ENCODE measurements at places on chromosomes 6 and 20.
A peak's percentile ranks its signal among the peaks of the same experiment; 100 is the strongest.

GRCh38 chr6:56866917-56867522, 87.9 kb upstream of the BEND6 start:
- DNase-seq, result no peak

DNA sequence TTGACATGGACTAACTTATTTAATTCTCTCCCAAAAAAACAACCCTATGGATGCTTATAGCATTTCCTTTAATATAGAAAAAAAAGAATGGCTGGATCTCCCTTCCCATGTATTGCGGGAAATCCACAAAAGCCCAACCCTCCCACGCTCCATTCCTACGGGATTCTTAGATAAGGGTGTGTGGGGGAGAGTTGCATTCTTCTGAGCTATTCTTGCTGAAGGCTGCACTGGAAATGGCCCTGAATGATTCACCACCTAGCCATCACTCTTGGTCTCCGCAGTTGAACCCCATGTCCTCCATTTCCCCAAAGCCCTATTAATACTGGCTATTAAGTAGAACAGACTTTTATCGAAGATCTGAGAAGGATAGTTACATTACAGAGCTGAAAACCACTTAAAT, 41.9 kb upstream of the ADGRF5 start:
- DNase-seq, result no peak

DNA sequence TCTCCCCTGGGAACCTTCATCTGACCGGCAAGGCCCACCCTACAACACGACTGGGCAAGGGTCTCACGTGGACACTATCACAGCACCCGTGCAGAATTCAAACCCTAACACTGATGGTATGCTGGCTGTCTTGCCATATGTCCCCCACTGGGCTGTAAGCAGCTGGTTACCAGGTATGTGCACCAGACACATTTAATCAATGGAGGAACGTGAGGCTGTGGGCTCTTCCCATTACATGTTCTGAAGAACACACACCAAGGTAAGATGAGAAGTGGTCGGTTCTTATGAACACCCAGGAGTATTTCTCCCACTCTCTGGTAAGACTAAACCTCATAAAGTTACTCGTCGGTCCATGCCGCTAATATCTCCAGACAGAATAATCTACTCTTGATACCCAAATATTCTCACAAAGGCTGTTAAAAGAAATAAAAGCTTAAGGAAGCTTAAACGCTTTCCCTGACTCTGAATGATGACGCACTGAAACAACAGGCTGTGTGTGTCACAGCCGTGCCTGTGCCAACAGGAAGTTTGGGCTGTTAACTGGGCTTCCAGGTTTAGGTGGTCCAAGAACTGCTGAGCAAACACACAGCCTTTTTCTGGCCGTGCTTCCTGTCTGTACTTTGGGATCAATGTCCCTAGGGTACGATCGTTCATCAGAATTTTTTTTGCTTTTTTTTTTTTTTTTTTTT, 75.3 kb downstream of the SLC23A2 start:
- DNase-seq, result peak; percentile 85

- DNase-seq, result no peak
These were observed 553.5 kb downstream of the PKHD1 start for GRCh38 chr6:51533962-51534361.

DNA sequence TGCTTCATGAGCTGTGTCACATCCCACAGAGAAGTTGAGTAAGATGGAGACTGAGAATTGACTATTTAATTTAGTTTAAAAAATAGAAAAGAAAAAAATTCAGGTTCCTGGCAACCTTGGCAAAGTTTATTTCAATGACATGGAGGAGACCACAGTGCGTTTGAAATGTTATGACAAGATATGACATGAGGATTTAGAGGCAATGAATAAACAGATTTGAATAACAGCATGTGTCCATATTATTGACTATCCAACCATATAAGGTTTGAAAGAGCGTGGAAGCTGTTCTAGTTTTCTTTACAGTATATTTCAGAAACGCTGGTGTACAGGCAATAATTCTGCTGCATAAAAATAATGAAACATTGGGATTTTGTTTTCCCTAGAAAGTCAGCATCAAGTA, 303.9 kb downstream of the SMOC2 start:
- no peak for DNase-seq

DNA sequence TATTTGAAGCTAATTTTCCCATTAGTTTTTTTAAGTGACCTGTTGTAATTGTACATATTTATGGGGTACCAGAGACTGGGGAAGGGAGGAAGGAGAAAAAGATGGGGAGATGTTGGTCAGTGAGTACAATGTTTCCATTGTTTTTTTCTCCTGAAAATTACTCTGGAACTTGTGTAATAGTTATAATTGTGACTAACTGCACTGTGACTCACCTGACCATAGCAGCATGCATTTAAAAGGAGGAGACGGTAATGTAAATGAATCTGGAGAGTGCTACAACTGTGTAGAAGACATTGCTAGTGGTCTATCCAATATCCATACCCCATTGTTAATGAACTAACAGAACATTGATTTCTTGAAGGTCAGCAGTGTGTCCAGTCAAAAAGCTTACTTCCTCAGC, 133.4 kb downstream of the RFPL4B start:
- DNase-seq, result no peak

- no peak for DNase-seq
These were observed 64.7 kb downstream of the ARHGAP18 start for GRCh38 chr6:129645106-129645829.

DNA sequence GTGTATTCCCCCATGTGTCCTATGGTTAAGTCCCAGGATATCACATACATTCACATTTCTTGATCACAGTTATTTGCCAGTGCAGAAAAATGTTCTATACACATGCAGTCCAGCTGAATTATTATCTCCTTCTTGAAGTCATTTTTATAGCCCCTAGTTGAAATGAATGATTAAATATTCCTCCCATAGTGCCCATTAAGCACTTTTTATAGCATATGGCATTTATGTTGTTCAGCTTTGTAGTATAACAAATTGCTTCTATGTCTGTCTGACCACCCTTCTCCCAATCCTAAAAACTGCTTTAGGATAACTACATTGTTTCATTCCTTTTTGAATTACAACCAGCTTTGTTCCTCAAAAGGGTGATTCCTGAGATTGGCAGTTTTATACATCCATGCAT, 123.5 kb downstream of the ADGRB3 start:
- no peak for DNase-seq

DNA sequence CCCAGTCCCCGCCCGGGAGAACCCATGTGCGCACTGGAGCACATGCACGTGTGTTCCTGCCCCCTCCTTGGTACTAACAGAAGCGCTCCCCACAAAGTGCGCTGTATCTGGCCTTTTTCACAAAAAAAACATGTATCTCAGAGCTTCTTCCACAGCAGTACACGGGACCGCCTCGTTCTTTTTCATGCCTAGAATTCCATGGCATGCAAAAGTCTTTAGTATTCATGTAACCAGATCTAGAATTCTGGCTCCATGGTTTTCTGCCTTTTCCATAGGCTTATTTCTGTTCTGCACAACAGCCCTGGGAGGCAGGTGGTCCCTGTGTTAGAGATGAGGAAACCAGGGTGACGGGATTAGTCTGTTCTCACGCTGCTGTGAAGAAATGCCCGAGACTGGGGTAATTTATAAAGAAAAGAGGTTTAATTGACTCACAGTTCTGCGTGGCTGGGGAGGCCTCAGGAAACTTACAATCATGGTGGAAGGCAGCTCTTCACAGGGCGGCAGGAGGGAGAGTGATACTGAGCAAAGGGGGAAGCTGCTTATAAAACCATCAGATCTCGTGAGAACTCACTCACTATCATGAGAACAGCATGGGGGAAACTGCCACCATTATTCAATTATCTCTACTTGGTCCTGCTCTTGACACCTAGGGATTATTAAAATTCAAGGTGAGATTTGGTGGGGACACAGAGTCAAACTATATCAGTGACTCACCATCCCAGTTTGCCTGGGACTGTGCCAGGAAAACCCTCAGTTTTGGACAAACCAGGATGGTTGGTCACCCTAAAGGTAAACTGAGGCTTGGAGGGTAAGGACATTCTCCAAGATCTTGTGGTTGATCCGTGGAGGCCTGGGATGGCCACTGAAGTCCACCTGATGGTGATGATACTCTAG, 41.0 kb downstream of the C20orf203 start:
- no peak for DNase-seq

DNA sequence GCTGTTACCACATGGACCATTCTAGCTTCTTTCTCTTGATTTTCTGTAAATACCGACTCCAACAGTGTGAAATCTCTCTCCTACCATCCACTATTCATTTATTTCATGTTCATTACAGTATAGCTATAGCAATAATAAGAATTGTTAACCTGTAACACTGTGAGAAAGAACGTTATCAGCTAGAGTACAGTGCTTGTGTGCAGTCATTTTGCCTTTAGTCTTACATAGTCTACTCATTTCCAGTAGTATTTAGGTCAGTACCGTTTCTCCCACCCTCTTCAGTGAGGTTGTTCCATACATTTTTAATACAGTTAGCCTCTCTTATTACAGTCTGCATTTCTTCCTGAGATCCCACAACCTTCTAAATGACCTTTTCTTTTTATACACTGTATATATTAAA, 257.1 kb downstream of the LY86 start:
- no peak for DNase-seq

DNA sequence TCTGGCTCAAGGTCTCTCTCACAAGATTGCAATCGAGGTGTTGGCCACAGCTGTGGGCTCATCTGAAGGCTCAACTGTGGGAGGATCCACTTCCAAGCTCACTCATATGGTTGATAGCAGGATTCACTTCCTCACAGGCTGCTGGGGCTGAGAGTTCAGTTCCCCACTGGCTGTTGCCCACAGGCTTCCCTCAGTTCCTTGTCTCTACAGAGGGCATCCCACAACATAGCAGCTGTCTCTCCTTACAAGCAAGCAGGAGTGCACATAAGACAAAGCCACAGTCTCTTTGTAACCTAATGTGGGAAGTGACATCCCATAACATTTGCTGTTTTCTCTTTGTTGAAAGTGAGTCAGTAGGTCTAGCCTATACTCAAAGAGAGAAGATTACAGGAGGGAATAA, 14.0 kb downstream of the SPATS1 start:
- DNase-seq, result no peak

- DNase-seq, result no peak
These were observed 142.0 kb downstream of the DLL1 start for GRCh38 chr6:170148709-170149470.

- no peak for DNase-seq
These were observed 70.7 kb downstream of the RALGAPA2 start for GRCh38 chr20:20641783-20642182.

DNA sequence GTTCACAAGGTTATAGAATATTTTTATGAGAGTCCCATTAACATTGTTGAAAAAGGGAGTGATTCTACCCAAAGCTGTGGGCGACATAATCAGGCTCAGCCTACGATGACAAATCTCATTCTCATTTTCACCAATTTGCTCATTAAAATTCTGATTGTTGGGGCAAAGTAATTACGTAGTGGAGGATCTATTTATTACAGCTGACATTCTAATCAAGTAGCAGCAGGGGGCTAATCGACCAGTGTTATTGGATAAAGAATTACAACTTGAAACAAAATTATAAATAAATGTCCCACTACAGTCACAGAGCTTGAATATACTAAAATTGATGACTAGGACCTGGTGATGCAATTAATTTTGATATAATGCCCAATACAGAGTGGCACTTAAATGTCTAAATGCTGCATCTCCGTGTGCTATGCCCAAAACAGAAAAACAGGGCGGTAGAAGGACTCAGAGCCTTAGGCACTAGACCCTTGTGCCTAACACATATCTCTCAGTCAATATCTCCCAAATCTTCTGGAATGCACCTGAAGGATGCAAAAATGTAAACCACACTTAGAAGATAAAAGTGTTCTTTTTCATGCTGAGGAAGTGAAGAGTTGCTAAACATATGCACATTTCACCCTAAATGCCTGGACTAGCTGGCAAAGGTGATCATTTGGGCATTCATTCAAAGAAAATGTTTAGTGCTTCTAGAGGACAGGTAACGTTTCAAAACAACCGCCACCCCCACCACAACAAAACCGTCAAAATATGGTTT, 88.3 kb downstream of the CD24 start:
- DNase-seq, result no peak

GRCh38 chr6:109303640-109304283, 78.5 kb downstream of the CD164 start:
- no peak for DNase-seq

GRCh38 chr6:149834513-149835481, 29.4 kb downstream of the LRP11 start:
- peak; percentile 64 for DNase-seq

GRCh38 chr6:126812651-126813050, 305.8 kb upstream of the RSPO3 start:
- no peak for DNase-seq

DNA sequence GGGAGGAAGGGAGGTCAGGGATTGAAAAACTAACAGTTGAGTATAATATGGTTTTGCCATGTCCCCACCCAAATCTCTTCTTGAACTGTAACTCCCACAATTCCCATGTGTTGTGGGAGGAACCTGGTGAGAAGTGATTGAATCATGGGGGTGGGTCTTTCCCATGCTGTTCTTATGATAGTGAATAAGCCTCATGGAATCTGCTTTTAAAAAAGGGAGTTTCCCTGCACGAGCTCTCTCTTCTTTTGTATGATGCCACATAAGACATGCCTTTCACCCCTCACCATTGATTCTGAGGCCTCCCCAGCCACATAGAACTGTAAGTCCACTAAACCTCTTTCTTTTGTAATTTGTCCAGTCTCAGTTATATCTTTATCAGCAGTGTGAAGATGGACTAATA, 833.4 kb upstream of the MAP3K7 start:
- DNase-seq, result no peak

DNA sequence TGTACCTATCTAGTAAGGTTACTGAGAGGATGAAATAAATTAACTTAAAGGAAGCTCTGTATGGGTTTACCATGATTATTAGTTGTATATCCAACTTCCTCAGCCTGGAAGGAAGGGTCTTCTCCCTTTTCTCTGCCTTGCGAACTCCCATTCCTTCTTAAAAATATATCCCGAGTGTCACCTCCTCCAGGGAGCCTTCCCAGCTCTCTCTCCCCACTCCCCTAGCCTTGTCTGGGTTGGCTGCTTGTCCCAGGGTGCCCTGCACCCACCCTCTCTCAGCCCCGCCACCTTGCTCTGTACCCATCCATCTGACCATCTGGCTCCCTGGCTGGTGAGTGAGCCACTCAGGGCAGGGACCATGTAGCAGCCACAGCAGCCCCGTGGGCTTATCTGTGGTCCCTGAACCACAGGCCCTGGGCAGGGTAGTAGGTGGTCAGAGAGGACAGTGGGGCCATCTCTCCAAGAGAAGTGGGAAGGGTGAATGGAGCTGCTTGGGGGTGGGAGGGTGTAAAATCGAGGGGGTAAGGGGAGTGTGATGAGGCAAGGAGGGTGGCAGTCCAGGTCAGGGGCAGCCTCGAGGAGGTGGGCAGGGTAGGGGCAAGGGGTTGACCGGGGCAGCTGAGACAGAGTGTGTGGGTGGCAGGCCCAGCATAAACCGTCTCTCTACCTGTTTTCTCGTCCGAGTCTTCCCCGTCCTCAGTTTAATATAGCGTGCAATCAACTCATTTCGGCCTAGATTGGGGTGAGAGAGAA, 12.8 kb downstream of the TEAD3 start:
- DNase-seq, result no peak

GRCh38 chr20:51139891-51140290, 117.0 kb upstream of the KCNG1 start:
- no peak for DNase-seq

- DNase-seq, result no peak
These were observed 37.4 kb upstream of the KCNB1 start for GRCh38 chr20:49519777-49520359.

Measured in astrocyte of the cerebellum (primary cell).